Regular cardiac myocyte (primary cell): ENCODE measurements at places on chromosomes 13 and 19. TPM values are rescaled to one million over a fixed set of nuclear protein-coding genes. Genes with fewer than 3 reads are reported as not detected.

Gene RFPL4A
- total RNA-seq, result not detected in 2 replicates

Gene SKA3
- total RNA-seq, result 3.7 and 12.3 TPM in 2 replicates

Gene CBY2
- not detected in 2 replicates for total RNA-seq

Gene TNNT1
- total RNA-seq, result 3.4 and 3.8 TPM in 2 replicates

Gene AP1M2
- total RNA-seq, result 2.9 TPM in 1 of 2 replicates, not detected in the other

Gene CARS2
- total RNA-seq, result 77.5 and 98.9 TPM in 2 replicates

Gene ZNF296
- total RNA-seq, result under 0.01 TPM in 1 of 2 replicates, not detected in the other

Gene TGFBR3L
- total RNA-seq, result 1.7 and 3.1 TPM in 2 replicates

Gene ZNF616
- 12.8 and 18.3 TPM in 2 replicates for total RNA-seq
